ENCODE measurements at places on chromosomes 6 and 20.

GRCh38 chr20:51861726-51862466, 59.6 kb upstream of the SALL4 start:
- no peak for DNase-seq

DNA sequence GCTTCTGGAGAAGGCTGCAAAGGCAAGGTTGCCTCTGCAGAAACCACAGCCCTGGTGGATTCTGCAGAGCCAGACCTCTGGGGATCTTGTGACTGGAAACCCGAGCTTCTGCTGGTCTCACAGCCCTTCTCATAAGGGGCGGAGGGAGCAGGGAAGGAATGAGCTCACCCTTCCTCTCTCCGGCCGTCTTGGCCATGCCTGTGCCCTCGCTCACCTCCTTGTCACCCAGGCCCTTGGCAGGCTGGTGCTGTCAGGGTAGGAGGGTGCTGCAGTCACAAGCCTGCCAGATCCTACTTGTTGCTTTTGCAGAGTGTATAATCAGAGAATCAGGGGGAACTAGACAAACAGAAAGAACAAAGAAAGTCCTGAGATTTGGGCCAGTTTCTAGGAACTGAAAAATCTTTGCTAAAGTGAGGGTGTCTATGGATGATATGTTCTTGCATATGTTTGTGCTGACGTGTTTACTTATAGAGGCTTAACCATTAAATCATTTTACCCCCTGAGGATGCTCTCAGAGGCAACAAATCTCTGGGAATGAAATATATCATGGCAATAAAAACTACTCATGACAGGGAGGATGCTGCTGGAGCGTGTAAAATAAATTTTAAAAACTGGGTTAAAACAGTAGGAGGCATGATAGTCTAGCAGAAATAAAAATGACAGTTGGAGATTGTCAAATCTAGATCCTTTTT, 244.9 kb upstream of the SOX4 start:
- DNase-seq: no peak

DNA sequence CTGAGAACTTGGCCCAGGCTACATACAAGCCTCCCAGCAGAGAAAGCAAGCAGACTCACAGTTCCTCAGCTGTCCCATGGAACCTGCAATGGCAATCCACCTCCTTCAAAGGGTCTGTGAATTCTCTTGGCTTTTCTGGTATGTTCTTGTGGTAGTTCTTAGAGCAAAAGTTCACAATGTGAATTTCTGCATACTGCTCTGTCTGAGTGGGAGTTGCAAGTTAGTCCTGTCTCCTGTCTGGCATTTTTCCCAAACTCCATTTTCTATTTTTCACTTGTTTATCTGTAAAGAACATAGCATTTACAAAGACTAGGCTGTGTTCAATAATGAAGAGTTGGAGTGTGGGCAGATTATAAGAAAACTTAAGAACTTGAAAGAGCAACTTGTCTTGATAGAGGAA, 269.9 kb downstream of the BCKDHB start:
- no peak for DNase-seq

- no peak for DNase-seq
Measured at GRCh38 chr6:31765910-31766794, 3.7 kb downstream of the SAPCD1 start.

- DNase-seq: no peak
Measured at GRCh38 chr20:34701405-34702085, 2.6 kb upstream of the TP53INP2 start.

GRCh38 chr20:19712721-19713260, 45.3 kb upstream of the RIN2 start:
- no peak for DNase-seq

GRCh38 chr6:16306334-16306733, 67.9 kb downstream of the GMPR start:
- DNase-seq: no peak

- DNase-seq: no peak
Measured at GRCh38 chr6:147586044-147586443, 77.6 kb downstream of the SAMD5 start.

- no peak for DNase-seq
Measured at GRCh38 chr6:53916804-53917463, 122.1 kb downstream of the LRRC1 start.

GRCh38 chr6:89954721-89955148, 60.5 kb downstream of the GJA10 start:
- no peak for DNase-seq

DNA sequence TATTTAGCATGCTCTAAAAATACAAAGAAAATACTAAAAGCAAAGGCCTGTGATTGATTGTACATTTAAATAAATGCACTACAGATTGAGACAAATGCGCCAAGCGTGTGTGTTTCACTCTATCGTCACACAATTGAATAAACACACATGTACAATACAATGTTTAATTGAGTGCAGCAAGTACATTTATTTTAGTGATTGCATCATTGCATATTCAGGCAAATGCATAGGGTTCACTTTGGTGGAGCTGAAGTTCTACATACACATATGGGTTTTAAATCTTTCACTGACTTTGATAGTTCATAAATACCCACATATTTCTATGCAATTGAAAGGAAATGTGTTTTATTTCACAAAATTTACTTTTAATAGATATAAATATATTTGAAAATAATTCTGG, 750.6 kb upstream of the MMS22L start:
- no peak for DNase-seq

DNA sequence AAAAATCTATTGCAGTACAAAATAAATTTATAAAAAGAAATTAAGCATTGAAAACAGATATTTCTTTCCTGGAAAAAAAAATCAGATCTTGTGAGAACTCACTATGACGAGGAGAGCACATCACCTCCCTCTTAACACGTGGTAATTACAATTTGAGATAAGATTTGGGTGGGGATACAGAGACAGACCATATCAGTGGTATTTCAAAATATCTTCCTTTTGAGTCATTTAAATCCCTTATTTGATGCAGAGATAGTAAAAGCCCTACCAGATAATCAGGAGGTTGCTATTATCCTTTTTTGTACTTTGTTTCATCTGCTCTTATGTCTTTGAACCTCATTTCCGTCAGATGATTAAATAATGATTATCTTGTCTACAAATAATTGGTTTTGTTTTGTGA, 800.4 kb downstream of the KIF16B start:
- no peak for DNase-seq

DNA sequence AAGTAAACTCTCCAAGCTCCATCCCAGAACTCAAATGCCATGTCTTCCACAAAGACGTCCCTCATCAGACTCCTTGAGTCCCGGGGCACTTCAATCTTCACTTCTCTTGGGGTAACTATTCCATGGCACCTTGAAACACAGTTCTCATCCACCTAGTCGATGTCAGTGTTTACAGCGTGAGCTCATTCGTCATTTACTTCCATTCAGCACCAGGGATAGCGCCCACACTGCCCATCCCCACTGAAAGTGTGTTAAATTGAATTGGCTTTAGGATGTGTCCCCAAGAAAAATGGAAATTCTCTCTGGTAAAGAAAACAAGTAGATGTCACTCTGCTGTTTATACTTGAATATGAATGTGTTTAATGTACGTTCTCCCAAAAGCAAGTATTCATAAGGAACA, 31.3 kb downstream of the KCNK15 start:
- no peak for DNase-seq

GRCh38 chr6:83770910-83771309, 62.0 kb upstream of the SNAP91 start:
- DNase-seq: no peak

- DNase-seq: no peak
Measured at GRCh38 chr6:87755708-87756671, 54.0 kb upstream of the AKIRIN2 start.

DNA sequence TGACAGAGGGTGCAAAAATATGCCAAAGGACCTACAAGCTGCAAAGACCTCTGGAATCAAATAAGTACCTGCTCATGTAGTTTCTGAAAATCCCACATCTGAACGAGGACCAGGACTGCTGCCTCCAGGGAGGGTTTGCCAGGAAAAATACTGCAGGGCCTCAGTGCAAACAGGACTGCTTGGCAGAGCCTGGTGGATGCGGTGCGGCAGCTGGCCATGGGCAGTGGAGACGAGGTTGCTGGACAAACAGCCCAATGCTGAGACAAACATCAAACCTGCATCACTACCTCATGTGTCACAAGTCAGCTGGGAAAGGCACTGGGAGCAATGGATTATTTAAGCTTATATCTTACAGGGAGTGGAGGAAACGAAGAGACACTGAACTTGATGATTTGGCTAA, 238.8 kb downstream of the PAX1 start:
- no peak for DNase-seq

DNA sequence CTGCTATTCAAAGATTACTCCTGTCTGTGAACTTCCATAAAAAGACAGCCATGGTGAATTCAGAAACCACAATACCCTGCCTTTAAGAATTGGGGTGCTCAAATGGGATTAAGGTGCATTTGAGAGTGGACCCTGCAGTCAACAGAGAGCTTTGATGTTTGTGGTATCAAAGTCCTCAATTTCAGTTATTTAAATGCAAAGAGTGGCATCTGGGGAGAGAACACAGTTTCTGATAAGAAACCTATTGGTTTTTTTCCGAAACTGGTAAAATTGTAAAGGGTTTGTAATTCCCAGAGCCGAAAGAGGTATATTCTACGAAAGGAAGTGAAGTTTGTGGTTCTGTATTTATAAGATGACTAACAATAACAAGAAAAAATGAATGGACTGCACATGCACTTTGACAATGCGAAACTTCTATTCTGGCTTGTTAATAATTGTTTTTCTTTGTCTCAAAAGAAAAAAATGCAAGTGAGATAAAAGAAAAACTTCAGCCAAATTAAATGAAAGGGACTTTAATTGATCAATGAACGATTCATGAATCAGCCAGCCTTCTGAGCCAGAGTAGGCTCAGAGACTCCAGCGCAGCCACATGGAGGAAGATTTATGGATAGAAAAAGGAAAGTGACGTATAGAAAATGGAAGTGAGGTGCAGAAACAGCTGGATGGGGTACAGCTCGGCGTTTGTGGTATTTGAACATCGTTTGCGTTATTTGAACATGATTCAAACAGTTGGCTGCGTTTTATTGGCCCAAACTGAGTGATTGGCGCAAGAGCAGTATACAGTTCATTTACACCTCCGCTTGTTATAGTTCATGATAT, 70.5 kb upstream of the DUSP22 start:
- DNase-seq: no peak

All from AG09319 (cell line).